Cortex of kidney (tissue), 1 donor: ENCODE measurements at places on chromosomes 11 and 22.

- DNase-seq, result no peak
Observed at GRCh38 chr11:44709966-44710365, 16.8 kb upstream of the TSPAN18 start.

DNA sequence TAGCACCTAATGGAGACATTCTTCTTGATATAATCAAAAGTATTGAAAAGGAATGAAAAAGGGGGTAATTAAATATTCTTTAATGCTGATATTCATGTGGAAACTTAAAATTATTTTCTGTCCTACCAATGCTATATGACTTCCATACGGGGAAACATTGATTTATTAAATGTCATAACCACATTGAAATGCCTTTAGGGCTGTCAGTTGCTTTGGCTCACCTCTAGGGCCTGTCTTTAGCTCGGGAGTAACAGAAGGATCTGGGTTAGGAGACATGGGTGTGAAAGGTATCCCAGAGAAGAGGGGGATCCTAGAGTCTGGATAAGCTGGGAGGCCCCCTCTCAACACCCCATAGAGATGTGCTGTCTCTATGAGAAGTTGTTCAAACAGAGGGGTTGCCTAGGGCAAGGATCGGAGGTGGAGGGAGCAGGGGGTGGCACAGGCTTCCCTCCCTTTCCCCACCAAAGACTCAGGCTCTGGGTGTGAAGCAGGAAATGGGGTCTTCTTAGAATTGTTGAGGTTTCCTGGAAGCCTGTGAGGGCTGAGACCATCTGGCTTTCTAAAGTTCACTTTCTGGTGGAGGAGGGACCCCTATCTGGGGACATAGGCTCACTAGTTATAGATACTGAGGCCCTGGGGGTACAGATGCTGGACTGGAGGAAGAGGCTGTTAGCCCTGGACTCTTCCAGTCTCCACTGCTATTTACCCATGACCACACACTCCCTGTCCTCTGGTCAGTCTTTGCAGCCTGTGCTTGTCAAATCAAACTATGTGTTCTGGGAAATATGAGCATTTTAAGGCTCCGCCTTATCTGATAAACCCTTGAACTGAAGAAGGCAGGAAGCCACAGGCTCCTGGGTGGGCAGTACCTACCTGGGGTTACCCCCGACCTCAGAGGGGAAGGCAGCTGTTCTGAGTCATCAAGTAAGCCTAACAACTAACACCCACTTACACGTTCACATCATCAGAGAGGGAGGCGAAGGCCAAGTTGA is 55.8 kb upstream of the RRAS2 start:
- DNase-seq, result no peak

DNA sequence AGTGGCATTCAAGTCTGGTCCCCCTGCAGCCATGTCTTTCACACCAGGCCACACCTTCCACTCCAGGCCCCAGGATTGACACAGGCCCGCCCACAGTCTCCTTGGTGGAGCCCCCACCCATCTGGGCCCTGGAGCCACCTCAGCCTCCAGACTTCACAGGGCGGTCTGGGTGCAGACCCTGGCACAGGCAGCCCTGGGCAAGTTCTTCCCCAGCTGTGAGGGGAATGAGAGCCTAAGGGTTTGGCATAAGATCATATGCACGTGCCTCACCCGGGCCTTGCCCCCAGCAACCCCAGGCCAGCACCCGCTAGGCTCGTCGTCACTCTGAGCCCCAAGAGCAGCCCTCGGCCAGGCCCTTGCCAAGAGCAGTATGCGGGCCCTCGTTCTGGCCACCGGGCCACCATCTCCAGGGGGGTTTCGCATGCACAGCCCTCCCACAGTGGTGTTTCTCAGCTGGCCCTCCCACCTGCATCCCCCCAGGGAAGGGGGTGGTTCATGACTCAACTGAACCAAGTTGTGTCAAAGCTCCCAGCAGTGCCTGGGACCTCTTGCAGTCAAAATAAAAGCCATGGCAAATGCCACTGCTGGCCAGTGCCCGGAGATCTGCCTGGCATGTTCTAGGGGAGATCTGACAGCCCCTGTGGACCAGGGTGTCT is 70.4 kb upstream of the KCNQ1OT1 start:
- DNase-seq, result no peak

DNA sequence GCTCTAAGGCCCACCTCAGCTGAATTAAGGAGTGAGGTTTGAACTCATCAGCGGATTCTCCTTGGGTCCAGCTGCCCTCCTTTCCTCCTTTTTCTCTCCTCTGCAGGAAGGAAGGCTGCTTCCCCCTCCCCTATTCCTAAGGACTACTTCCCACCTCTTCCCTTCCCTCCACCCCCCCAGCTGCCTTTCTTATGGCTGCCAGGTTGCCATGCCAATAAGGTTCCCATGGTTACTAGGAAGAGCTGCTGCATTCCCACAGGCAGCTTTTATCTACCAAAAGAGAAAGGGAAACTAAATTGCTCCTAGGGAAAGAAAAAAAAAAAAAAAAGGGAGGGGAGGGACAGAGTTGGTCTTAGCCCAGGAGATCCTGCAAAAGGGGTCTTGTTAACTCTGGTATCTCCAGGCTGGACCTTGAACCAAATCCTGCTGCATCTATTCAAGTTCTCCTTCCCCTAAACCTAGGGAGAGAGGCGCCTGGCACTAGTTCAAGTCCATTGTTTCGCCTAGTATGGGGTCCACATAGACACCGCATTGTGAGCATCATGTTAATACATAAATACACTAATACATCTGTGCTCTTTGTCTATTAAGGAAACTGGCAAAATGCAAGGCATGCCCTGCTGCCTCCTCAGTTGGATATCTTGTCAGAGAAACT is 21.2 kb upstream of the FEZ1 start:
- no peak for DNase-seq

DNA sequence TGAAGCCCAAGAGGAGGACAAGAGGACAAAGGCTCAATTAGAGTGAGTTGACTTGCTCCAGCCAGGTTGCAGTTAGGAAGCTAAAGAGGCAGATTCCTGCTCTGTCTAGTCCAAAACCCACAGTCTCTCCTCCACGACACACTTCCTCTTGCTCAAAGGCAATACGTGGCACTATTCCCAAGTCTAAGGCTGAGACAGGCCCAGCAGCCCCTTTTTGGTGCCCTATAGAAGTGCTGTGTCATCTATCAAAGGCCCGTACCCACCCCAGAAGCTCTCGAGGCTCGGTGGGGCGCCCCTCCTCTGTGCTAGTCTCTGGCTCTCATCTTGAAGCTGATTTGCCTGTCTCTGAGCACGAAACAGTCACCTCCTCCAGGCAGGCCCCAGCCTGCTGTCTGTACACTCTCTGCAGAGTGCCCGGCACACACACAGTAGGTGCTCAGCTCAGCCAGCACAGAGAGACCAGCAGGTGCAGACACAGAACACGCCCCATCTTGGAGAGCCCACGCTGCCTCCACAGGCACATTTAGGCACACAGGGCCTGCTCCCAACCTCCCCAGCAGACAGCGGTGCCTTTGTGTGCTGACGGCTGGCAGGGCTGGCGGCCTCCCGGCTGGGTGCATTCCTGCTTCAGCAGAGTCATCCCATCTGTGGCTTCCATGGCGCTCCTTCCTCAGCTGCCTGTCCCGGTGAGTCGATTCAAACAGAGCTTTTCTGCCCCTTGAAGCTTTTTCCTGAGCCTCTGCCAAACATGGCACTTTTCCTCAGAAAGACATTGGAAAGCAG is 52.8 kb downstream of the MYH9 start:
- no peak for DNase-seq

- DNase-seq, result no peak
Observed at GRCh38 chr11:2305140-2305778, 3.4 kb downstream of the TSPAN32 start.

- no peak for DNase-seq
Observed at GRCh38 chr11:8372641-8373381, 109.1 kb upstream of the LMO1 start.

DNA sequence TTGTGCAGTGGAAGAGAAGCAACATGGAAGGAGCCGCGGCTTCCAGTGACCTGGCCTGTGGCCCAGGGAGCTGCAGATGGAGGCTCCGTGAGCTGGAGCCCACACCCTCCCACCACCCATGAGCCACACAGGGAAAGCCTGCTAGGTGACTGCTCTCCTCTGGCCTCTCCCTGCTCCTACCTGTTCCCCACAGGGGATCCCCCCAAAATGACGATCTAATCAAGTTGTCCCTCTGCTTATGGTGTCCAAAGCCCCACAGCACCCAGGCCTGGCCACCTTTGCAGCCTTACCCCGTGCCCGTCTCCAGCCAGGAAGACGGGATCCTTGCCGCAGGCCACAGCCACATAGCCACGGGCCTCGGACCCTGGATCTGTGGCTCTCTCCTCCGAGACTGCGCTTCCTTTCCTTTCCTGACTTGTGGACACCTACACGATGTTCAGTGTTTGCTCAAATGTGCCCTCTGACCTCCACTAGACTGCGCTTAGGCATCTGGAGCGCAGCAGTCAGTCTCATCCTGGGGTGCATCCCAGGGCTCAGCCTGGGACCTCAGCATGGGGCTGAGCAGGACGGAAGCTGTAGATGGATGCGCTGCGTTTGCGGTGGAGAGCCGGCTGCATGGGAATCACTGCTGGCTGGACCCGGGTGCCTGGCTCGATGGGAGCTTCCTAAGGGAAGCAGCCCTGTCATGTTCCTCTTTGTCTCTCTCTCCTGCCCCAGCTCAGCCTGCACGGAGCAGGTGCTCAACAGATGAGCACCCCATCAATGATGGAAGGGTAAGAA is 133.3 kb downstream of the ST3GAL4 start:
- DNase-seq, result no peak

GRCh38 chr22:26461188-26461810 is 22.3 kb downstream of the HPS4 start:
- DNase-seq, result no peak

DNA sequence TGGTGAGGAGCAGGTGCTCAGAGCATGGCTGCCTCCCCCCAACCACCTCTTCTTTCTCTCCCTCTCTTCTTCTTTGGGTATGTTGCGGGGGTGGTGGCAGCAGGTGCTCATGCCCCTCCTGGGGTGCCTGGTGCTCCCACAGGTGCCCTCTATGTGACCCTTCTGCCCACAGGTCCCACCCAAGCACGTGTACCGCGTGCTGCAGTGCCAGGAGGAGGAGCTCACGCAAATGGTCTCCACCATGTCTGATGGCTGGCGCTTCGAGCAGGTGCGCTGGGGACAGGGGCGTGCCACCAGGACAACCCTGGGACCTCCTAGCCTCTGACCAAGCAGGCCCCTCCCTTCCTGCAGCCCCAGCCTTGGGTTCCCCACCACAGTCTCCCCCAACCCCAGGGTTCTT is 5.7 kb downstream of the KCTD17 start:
- no peak for DNase-seq

- DNase-seq, result no peak
Observed at GRCh38 chr11:95498722-95499425, 267.9 kb upstream of the SESN3 start.
